ENCODE measurements at places on chromosomes 7 and 10.

GRCh38 chr10:76354212-76354738 lies 922.9 kb downstream of the LRMDA start:
- no peak for DNase-seq

DNA sequence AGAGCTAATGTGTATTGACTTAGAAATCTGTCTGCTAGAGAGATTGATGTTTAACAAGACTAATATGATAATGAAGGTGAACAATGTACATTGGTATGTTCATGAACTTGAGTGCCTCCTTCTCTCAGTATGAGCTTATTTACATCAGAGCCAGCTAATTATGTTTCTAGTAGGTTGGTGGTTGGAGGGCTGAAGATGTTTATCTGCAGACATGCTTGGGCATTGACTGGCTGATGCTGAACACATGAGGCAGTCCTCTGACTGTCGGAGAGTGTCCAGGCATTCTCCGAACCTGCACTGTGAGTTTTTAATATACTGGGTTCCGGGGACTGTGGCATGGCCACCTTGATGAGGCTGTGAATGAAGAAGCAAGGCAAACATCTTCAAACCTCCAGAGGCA lies 47.5 kb downstream of the BMPER start:
- DNase-seq = no peak

- DNase-seq = no peak
Observed at GRCh38 chr10:99740933-99741559, 9.0 kb downstream of the CUTC start.

DNA sequence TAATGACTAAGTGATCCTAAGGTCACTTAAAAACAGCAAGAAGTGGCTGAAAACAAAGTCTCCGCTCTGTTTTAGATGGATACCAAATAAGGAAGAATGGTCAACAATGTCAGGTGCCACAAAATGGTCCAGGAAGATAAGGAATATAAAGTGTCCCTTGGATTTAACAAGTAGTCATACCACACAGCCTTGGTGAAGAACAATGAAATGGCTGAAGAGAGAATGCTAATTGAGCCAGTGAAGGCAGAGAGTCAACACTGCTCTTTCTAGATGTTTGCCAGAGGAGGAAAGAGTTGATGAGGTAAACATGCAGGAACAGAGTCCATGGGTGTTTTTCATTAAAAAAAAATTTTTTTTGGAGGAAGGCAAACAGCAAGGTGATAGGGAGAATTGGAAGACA lies 2.1 kb upstream of the CASD1 start:
- DNase-seq = no peak

GRCh38 chr7:39333701-39334100 lies 232.5 kb upstream of the YAE1 start:
- DNase-seq = no peak

GRCh38 chr7:73908123-73908611 lies 47.2 kb downstream of the TMEM270 start:
- DNase-seq = no peak

DNA sequence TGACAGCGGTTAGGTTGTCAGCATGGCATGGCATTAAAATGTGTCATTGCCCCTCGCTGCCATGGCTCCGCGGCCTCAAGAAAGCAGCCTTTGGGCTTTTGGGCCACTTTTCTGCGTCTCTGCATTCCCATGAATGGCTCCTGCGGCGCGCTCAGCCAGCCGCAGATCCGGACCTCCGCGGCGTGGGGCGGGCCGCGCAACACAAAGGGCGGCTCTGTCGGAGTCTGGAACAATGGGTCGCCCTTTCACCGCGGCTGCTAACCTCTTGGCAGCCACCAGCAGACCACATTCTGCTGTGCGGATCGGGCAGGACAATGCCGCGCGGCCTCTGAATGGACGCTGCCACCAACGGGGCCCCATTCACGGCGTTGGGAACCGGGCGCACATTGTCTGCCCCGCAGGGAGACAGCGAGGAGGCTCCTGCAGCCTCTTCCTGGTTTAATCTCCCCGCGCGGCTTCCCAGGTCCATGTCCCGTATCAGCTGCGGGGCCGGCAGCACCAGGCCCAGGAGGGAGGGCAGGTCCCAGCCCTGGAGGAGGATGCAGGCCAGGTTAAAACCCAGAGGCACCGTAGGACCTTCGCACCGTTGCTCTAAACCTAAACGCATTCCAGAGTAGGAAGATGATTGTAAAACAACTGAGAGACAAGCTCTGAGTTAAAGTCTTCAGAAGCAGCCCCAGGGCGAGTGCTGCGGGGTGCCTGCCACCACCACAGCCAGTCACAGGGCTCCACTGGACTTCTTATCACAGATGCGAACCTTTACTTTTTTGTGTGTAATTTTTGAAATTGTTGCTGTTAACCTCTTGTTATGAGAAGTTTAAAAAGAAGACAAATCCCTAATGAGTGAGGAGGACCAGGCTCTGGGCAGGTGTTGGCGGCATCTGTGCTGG lies 71.6 kb downstream of the NKX6-2 start:
- DNase-seq = no peak

DNA sequence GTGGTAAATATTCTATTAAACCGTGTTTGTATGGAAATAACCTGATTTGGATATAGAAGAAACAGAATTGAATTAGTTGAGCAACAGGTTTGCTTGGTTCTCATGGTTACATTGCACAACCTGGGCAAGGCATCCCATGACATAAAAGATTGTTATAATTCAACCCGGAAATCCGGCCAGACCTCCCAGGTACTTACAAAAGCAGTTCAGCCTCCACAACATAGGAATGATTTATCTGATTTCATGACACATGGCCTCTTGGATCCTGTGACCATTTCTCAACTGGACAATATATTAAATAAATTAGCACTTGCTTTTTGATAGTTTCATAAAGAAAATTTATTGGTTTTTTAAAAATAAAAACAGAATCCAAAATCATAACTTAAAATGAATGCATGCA lies 55.1 kb upstream of the PTPN12 start:
- no peak for DNase-seq

DNA sequence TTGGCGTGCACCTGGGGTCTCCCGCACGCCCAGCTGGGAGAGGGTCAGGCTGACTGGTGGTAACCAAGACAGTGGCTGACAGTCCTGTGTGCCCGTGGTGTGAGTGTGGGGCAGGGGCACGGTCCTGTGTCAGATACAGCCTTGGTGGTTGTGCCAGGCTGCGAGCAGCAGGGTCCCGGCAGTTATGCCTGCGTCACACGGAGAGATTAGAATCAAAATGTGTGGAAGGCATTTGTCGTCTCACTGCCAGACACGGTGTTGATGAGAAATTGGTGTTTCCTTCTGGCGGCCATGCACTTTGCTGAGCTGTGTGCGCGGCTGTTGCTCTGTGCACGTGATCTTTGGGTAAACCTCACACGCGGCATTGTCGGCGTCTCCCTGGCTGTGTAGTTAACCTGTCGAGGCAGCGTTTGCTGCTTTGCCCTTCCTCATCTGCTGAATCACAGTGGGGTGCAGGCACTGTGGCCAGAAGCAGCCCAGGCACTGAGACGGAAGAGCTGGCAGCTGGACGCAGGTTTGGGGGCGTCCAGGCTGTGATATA lies 87.7 kb downstream of the NKX6-2 start:
- DNase-seq = no peak

GRCh38 chr10:50600286-50600685 lies 23.5 kb downstream of the SGMS1 start:
- DNase-seq = no peak

All from central memory CD4-positive, alpha-beta T cell (primary cell).